ENCODE measurements at places on chromosomes 7 and 10. TPM values are rescaled to one million over a fixed set of nuclear protein-coding genes. Genes with fewer than 3 reads are reported as not detected.

DNA sequence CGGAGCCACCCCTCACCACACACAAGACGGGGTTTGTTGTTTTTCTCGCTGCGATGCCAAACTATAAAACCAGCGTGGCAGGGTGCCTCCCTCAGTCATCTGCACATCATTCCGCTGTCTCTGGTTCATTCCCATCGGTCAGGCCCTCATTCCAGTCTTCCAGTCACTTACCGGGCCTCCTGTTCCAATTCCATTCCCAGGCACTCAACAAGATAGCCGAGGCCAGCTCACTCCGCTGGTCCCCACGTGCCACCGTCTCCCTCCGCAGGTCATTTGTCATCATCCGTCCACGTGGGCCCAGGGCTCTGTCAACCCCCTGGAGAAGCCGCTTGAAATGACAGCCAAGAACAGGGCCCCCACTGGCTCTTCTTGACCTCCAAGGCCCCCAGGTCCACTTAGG is 6.1 kb upstream of the TMEM184A start:
- no peaks in the 10 kb centered on the region for H3K27me3 ChIP-seq
- no peaks in the 10 kb centered on the region for H3K36me3 ChIP-seq
- no peak for DNase-seq
- H3K27ac ChIP-seq = no peak overlapping the region
- H3K4me1 ChIP-seq = no peaks in the 10 kb centered on the region

DNA sequence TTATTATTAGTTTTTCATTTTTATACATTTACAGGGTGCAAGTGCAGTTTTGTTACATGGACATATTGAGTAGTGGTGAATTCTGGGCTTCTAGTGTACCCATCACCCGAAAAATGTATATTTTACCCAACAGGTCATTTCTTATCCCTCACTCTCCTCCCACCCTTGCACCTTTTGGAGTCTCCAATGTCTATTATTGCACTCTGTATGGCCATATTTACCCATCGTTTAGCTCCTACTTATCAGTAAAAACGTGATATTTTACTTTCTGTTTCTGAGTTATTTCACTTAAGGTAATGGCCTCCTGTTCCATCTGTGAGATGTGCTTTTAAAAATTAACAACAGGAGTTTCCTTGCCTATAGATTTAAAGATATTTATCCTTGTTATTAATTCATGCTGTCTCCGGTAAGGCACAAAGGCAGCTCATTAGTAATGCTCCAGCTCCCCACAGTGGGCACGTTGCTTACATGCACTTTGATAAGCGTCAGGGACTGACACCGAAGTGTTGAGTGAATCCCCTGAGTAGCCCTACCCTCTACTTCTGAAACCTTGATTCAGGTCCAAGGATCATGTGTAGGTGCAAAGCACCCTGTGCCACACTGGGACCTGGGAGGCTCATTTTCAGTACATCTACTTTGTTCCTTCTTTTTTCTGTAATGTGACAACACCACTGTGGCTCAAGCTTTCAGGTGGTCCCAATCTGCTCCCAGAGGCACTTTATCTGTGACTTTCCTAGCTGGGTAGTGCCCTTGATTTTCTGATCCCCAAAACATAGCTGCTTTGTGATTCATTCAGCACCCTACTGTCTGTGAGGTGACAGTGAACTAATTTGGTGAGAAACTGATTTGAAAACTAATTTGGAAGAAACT is 27.3 kb downstream of the HYAL4 start:
- DNase-seq = peak; percentile 17
- H3K4me3 ChIP-seq = no peak overlapping the region
- H3K4me1 ChIP-seq = no peaks in the 10 kb centered on the region
- no peaks in the 10 kb centered on the region for H3K27me3 ChIP-seq
- no peak overlapping the region for H3K27ac ChIP-seq
- no peaks in the 10 kb centered on the region for H3K36me3 ChIP-seq

Gene ABCB1
- total RNA-seq = 14.3 TPM

Gene NPC1L1
- 0.22 TPM for total RNA-seq

Gene EN2
- total RNA-seq = not detected

Data from naive thymus-derived CD4-positive, alpha-beta T cell (primary cell).